Stimulated activated CD4-positive, alpha-beta T cell treated with anti-CD3 and anti-CD28 coated beads, Interleukin-2, amount 100 ng/mL, for 48 hours (primary cell): ENCODE measurements at places on chromosomes 5 and 9.

DNA sequence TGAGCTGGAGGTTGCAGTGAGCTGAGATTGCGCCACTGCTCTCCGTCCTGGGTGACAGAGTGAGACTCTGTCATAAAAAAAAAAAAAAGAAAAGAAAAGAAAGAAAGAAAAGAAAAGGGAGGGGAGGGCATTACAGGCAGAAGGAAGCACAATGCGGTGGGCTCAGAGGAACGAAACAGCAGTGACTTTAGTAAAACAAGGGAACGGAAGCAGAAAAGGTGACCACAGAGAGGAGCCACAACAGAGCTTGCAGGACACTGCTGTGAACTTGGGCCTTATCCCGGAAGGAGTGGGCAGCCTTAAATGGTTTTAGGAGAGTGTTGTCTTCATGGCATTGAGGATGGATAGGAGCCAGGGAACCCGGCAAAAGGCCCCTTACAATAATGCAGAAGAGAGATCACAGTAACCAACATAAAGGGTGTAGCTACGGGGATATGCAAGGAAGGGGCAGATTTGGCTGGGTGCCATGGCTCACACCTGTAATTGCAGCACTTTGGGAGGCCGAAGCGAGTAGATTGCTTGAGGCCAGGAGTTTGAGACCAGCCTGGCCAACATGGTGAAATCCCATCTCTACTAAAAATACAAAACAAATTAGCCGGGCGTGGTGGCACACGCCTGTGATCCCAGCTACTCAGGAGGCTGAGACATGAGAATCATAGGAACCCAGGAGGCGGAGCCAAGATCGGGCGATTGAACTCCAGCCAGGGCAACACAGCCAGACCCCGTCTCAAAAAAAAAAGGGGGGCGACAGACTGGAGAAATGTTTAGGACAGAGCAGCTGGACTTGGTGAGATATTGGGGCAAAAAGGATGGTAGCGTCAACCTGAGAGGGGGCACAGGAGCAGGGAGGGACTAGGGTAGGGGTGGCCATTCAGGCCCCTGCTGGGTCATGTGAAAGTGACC is 83.9 kb upstream of the ZBTB43 start:
- no peak for DNase-seq

DNA sequence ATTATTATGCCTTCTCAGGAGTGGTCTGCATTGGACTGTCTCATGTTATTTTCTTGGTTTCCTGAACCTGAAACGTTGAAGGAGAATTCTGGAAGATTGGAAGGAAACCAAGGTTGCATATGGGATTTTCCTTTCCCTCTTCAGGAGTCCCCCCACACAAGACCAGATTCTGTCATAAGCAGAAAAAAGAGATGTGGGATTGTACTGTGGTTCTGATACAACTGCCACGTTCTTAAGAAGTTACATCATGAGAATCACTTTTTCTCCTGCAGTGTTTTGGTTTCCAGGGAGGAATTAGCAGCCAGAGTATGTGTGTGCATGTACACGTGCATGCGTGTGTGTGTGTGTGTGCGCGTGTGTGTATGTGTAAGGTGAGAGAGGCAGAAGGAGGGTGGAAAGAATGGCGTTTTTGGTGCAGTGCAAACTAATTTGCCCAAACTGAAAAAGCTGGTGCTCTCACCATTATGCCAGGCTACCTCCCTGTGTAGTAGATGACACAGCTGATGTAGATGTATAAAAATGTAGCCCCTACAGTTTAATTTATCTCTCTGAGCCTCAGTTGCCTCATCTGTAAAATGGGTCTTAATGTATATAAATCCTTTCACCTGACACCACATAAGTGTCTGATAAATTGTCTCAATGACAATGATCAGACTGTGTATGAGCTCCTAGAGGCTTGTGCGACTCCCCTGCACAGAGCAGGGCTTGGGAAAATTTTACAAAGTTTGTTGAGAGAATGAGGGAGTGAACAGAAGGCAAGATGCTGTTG is 38.6 kb downstream of the RALGPS1 start:
- DNase-seq: no peak

- no peak for DNase-seq
Measured at GRCh38 chr5:98510143-98510985, 263.1 kb upstream of the RGMB start.

DNA sequence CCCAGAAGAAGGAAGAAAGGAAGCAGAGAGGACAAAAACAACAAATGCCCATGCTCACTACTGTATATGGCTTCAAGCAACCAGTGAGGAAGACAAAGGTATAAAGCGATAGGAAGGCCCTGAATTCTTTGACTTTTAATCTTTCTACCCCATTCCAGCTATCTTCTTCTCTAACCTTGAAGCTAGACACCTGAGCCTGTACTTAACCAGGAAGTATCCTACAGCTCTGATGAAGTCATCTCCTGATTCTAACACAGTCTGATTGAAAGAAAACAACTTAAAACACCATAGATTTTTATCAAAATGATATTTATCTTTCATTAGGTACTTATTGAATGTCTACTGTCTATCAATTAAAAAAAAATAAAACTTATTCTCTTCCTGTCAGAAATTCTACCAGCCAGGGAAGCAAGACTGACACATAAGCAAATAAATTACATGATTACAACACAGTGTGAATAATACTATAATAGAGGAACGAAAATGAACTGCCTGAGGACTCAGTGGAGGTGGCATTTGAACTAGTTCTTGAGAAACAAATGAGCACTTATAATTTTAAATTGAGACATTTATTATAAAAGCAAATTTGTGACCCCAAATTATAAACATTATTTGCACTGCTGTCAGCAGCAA is 123.3 kb upstream of the ELL2 start:
- no peak for DNase-seq

DNA sequence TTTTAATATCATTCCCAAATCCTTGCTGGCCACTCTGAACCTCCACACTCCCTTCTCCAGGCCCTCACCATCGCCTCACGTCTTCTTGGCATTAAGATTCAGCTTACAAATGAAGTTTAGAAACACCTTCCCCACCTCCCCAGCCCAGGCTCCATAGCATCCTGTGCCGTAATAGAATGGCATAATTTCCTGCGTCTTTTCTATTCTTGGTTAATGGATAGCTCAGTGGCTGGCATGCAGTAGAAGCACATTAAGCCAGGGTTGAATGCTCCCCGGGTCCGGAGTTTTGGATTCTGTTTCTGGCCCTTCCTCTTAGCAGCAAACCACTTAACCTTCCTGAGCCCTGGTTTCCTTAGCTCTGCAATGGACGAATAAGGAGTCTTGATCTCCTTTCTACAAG is 13.8 kb downstream of the WWC1 start:
- no peak for DNase-seq
